ENCODE measurements at places on chromosomes 16 and 17.

GRCh38 chr16:2881783-2882649 is 999 bp upstream of the FLYWCH2 start:
- no peak for DNase-seq

DNA sequence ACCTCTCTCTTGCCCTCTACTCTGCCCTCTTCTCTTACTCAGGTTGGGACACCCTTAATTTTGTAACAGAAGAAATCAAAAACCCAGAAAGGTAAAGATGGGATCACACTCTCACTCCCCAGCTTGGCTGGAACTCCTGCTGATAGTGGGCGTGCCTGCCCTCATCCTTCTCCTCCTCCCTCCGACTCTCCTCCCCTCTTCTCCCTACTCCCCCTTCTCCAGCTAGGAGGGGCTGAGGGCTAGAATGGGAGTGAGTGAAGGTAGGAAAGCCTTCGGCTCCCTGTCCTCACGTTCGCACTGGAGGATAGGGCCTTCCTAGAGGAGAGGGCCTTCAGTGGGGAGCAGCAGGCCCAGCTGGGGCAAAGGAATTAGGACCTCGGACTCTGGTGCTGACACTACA is 20.3 kb downstream of the SLC7A6OS start:
- no peak for DNase-seq

GRCh38 chr17:60130466-60130865 is 19.3 kb upstream of the CA4 start:
- DNase-seq, result no peak

GRCh38 chr17:33725675-33726271 is 432.7 kb upstream of the ASIC2 start:
- peak; percentile 8 for DNase-seq

DNA sequence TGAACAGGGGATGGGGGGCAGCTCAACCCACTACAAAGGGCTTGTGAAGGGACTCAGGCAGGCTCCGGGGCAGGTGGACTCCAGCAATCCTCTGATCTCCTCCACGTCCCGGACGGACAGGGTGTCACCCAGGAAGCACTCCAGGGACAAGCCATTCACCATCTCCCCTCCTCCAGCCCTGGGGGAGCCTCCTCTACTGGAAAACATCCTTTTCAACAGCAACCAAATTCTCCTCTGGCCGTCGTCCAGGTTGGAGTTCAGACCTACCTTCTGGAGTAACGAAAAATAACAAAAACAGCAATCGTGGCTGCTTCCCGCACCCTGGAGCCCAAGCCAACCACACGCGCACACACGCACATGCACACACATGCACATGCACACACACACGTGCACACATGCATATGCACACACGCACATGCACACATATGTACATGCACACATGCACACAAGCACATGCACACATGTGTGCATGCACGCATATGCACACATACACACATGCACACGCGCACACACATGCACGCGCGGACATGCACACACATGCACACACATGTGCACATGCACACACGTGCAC is 8.9 kb upstream of the RBFOX3 start:
- no peak for DNase-seq

DNA sequence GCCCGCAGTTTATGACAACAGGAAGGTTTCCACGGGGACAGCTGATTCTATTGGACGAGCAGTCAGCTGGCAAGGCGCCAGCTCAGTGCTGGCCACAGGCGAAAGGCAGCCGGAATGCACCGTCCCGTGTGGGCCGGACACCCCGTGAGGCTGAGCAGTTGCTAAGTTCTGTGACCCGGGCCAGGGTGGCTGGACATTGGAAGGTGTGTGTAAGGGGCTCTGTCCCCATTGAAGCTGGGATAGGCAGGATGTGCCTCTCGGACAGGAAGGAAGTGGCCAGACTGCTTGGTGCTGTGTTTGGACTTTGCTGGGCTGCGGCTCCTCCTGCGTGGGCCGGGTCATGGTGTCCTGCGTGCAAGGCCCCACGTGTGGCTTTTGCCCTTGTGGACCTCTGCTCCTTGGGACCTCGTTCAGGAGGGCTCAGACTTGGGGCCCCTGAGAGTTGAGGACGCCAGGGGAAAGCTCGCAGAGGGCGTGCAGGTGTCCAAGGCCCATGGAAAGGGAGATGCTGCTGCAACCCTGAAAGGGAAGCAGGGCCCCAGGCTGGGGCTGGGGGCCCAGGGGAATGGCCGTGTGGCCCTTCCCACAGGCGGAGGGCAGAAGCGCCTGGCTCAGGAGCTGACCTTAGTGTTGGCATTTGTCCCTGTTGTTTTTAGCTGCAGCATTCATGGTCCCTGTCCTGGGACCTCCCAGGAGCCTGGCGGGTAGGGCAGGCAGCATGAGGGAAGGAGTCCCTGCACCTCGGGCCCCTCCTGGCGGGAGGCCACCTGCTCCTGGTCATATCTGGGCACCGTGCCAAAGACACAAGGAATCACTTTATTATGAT is 10.0 kb downstream of the BAIAP2 start:
- DNase-seq, result no peak

GRCh38 chr16:85137323-85138072 is 25.2 kb upstream of the CIBAR2 start:
- DNase-seq, result no peak

- DNase-seq, result no peak
Measured at GRCh38 chr16:14020141-14020540, 51.0 kb upstream of the MRTFB start.

DNA sequence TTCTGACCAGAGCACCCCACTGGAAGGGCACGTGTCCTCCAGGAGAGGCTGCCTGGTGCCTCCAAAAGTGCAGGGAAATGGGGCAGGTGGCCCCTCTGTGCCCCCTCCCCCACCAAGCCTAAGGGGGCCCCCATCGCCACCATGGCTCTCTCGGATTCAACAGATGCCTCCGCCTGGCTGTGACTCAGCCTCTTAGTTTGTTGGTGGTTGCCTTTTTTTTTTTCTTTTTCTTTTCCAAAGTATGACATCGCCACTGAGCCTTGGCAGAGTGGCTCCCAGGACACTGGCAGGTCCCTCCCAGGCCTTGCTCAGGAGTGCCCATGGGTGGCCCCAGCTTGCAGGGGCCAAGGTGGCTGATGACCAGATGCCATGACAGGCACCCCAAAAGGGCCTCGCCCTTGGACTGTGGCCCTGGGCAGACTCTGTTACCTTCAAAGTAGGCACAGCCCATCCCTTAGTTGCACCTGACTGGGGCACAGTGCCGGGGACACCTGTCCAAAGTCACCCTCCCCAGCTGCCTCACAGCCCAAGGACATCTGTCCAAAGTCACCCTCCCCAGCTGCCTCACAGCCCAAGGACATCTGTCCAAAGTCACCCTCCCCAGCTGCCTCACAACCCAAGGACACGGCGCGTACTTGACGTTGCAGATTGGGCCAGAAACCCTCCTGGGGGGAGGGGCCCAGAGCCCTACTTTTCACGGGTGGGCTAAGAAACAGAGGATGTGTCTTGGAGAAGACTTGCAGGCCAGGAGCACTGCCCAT is 29.6 kb downstream of the NPTX1 start:
- no peak for DNase-seq

DNA sequence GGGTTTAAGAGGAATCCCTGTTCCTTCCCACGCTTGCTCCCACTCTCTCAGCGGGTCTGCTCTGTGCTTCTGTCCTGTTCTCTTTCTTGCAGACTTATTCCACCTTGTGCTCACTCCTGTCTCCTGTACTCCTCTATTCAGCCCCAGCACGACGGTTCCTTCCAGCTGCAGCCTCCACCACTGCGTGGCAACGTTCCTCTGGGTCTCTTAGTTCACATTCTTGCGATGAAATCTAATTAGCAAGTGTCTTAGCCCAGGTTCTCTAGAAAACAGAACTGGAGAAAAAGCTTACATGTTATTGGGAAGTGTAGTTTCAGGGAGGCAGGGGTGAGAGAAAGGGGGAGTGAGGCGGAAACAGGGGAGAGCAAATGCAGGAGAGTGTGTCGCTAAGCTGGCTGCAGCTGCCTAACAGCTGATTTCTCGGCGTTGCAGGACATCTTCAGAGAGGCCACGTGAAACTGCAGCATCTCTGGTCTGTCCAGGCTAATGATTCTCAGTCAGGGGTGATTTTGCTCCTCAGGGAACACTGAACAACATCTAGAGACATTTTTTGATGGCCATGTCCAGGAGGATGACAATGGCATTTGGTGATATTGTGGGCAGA is 213.2 kb upstream of the NLRP1 start:
- DNase-seq, result no peak
